Effector memory CD8-positive, alpha-beta T cell (primary cell): ENCODE measurements at places on chromosomes 2 and 18.

- no peak for DNase-seq
These were observed at the start of gene NAT8 for GRCh38 chr2:73642338-73643018. Gene NAT8 (minus strand): TSS chr2:73642422. CDS start chr2:73641628, 794 bp downstream.

GRCh38 chr18:44857081-44857480 lies 176.4 kb downstream of the SETBP1 start:
- no peak for DNase-seq

GRCh38 chr2:138078153-138078552 lies 113.9 kb downstream of the HNMT start:
- DNase-seq, result no peak

DNA sequence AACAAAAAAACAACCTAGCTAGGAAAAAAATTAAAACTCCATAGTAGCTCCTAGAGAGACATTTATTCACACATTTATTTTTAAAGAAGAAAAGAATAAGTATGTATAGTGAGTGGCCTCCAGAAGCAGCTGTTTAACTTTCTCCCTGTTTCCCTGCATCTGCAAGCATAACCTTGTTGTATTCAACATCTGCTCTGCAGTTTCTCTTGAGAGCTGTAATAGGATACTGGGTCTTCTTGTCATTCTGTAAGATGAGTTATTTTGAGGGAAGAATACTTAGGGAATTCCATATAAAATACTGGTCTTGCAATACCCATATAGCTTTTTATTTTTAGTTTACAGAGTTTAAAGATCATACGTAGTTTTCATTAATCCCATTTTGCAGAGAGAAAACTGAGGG lies 246.6 kb downstream of the LRRTM1 start:
- DNase-seq, result no peak

DNA sequence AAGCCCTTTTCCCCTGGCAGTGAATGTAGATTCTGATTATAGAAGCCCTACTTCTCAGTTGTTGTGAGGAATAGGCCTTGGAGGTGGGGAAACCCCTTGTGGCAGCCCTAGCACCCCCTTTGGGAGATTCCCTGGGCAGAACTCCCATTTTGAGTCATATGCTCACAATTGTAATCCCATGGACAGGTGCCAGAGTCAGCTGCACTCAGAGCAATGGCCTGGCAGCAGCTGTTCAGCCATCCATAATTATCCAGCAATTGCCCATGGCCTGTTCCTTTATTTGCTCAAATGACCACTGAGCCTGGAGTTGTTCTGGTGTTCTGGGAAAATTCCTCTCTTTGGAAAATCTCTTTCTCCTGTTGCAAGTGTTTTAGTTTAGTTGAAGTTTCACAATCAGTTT lies 71.7 kb downstream of the PTRHD1 start:
- no peak for DNase-seq

GRCh38 chr2:200905618-200906296 lies 16.6 kb downstream of the NIF3L1 start:
- peak; percentile 29 for DNase-seq

GRCh38 chr2:203870941-203871340 lies 3.4 kb downstream of the CTLA4 start:
- DNase-seq, result no peak

DNA sequence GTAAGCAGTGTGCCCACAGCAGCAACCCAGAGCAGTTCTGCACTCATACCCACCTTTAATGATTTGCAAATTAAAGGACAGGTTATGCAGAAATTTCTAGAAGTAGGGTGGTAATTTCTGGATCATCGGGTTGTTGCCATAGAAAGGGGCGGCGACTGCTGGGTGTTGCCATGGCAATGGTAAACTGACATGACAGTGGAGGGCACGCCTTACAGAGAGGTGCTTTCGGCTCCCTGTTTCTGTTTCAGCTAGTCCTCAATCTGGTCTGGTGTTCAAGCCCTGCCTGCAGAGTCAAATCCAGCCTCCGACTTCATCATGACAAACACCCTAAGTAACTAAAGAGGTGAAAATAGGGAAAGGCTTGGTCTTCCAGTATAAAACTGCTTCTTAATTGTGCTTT lies 667.7 kb downstream of the SOCS6 start:
- no peak for DNase-seq

- no peak for DNase-seq
These were observed 59.9 kb downstream of the TNP1 start for GRCh38 chr2:216799873-216800431.

- no peak for DNase-seq
These were observed 94.0 kb downstream of the PLB1 start for GRCh38 chr2:28589746-28590463.

DNA sequence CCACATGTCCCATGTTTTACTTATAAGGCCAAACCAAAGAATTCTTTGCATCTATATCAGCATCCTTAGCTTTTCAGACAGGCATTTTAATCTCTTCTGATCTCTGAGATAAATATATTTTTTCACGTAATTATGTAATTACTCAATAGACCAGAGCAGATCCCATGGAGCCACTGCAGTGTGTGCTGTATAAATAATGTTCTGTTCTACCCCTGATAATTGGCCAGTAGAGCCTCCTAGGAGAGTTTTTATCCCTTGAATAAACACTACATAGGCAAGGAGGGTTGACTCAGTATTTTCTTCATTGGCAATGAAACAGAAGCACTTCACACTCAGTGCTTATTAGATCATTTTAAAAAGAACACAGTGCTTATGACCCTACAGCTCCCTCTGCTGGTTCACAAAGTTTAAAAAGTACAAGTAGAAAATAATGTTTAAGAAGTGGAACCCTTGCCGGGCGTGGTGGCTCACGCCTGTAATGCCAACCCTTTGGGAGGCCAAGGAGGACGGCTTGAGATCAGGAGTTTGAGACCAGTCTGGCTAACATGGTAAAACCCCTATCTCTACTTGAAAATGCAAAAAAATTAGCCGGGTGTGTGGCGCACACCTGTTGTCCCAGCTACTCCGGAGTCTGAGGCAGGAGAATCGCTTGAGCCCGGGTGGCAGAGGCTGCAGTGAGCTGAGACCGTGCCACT lies 91.9 kb downstream of the PPP1R1C start:
- no peak for DNase-seq

GRCh38 chr2:26193578-26194231 lies 20.8 kb downstream of the GAREM2 start:
- no peak for DNase-seq

DNA sequence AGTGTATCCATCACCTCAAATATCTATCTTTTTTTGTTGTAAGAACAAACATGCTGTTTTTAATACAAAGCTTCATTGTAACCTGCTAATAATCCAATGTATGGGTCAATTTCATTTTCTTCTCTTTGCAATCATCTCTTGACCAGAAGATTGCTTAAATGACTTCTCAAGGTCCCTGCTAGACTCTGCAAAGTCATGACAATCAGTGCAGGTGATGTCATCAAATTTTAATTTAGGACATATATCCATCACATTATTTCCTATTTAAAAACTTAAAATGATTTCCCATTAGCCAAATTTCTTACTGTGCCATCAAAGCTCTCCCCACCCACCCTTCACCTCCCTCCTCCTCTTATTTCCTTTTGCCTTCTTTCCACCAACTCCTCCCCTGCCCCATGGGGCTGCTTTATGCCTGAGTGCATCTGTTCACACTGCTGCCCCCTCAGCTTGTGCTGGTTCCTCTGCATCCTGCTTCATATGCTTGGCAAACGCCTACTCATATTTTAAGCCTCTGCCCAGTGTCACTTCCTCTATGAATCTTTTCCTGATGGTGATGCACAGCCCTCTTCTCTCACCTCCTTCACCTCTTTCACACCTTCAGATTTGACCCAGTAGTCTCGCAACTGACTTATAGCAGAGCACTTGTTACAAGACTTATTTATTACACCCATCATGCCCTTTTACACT lies 20.3 kb downstream of the PLEK start:
- peak; percentile 41 for DNase-seq

- DNase-seq, result no peak
These were observed 151.9 kb upstream of the CYRIA start for GRCh38 chr2:16817305-16818202.

DNA sequence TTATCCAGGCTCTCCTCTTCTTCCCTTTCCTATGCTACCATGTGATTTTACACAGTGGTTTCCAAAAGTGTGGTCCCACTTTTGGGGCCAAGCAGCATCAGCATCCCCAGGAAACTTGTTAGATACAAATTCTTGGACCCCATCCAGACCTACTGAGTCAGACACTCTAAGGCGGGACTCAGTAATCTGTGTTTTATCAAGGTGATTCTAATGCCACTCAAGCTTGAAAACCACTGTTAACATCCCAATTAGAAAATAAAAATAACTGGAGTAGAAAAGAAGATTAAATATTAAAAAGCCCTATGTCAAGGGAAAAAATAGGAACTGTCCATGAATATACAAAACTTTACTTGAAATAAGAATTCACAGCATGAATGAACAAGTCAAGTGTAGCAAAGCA lies 10.8 kb downstream of the DSG2 start:
- no peak for DNase-seq

GRCh38 chr2:235165631-235166030 lies 213.8 kb downstream of the SH3BP4 start:
- no peak for DNase-seq

- no peak for DNase-seq
These were observed 146.5 kb upstream of the MGAT5 start for GRCh38 chr2:134107402-134107801.

- DNase-seq, result no peak
These were observed 45.4 kb downstream of the GORASP2 start for GRCh38 chr2:170974304-170974993.

DNA sequence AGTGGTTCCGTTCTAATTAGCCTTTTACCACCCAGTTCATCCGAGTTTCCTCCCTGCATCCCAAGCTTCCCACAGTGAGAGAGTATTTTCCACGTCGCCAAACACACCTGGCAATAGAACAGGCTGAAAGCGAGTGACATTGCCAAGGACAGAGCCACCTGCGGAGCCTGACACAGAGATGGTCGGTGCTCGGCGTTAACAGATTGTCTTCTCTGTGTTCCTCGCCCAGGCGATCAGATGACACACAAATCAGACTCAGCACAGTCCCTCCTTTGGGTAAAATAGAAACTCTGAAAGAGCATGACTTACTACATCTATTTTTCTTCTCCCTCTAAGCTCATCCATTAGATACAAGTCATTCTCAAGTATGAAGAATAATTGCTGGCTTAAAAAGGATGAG lies 107.7 kb downstream of the CD226 start:
- no peak for DNase-seq

- no peak for DNase-seq
These were observed 24.3 kb upstream of the RPIA start for GRCh38 chr2:88667219-88667618.

- DNase-seq, result no peak
These were observed 22.8 kb downstream of the TRABD2A start for GRCh38 chr2:84858123-84858522.

GRCh38 chr18:61398961-61399705 lies 65.9 kb downstream of the CDH20 start:
- DNase-seq, result no peak

GRCh38 chr2:163264341-163264740 lies 425.8 kb upstream of the KCNH7 start:
- DNase-seq, result no peak

GRCh38 chr2:88575051-88575450 lies 52.2 kb downstream of the EIF2AK3 start:
- DNase-seq, result no peak

DNA sequence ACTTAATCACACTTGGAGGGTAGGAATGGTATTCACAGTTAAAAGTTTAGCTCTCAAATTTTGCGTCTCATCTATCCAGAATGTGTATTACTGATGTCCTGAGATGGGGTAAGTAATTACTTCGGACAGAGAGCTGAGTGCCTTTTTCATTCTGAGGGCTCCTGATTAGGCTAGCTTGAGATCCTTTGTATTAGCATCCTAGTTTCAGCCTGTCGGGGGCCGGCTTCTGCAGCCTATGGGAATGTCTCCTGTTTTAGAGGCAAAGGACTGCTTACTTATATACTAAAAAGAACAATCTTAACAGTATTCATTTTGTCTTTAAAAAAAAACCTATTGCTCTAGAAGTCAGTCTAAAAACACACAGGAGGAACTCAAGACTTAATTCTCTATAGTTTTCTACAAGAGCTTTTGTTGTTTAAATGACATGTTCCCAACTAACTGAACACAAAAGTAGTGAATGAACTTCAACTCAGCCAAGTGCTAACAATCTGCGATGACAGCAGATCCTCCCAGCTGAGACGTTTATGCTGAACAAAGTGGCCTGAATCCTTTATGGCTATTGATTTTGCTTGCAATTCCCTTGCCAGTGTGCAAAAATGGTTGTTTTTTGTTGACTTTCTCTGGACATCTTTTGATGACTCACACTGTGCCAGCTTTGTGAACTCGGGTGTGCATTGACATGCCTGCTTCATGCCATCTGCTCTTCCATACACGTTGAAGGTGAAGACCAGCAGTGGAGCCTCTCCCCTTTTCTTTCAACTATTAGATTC lies 118.7 kb downstream of the LYPD6B start:
- no peak for DNase-seq

DNA sequence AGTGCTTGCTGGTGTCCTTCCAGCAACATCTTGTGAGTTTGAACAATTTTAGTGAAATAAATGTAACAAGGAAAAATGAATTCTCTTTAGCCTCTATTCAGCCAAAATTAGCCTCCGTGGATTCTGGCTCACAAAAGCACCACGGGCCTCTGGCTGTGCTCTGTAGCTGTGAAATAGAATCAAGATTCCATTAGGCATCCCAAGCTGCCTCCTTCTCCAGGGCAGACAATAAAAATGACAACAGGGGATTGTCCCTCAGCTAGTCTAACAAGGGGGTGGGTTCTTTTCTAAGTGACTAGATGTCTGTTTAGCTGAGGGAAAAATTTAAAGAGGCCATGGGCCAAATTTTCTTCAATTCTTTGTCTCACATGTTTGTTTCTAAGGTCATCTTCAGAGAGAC lies 254.7 kb upstream of the FIGN start:
- no peak for DNase-seq

GRCh38 chr2:239131521-239131920 lies 269.3 kb downstream of the HDAC4 start:
- DNase-seq, result no peak

- no peak for DNase-seq
These were observed 24.0 kb upstream of the CREB1 start for GRCh38 chr2:207505728-207506127.

GRCh38 chr2:108570416-108570815 lies 36.1 kb downstream of the LIMS1 start:
- DNase-seq, result no peak

GRCh38 chr2:241038374-241039180 lies 40.2 kb downstream of the SNED1 start:
- DNase-seq, result no peak

DNA sequence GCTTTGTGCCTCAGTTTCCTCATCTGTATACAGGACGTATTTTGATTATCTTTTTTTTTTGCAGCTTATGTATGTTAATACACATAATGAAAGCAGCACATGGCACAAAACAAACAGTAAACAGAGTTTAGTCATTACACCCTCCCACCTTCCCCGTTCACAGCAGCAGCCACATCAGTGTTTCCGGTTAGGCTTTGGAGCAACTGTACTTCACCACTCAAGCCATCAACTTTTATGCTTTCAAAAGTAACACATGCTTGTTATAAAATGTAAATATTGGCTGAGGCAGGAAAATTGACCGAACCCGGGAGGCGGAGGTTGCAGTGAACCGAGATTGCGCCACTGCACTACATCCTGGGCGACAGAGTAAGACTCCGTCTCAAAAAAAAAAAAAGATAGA lies 117.3 kb downstream of the MTCL1 start:
- no peak for DNase-seq

DNA sequence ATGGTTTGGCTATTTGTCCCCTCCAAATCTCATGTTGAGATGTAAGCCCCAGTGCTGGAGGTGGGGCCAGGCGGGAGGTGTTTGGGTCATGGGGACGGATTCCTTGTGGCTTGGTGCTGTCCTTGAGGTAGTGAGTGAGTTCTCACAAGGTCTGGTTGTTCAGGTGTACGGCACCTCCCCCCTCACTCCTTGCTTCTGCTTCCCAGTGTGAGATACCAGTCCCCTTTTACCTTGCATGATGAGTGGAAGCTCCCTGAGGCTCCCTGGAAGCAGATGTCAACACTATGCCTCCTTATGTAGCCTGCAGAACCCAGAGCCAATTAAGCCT lies 232.6 kb downstream of the LDLRAD4 start:
- DNase-seq, result no peak
